NCI-H2227 treated with DMSO at 0.1 percent for 48 hours (cell line): ENCODE measurements at places on chromosomes 12 and 14.

- DNase-seq, result no peak
These were observed 334.1 kb downstream of the BCL11B start for GRCh38 chr14:98937712-98938505.

DNA sequence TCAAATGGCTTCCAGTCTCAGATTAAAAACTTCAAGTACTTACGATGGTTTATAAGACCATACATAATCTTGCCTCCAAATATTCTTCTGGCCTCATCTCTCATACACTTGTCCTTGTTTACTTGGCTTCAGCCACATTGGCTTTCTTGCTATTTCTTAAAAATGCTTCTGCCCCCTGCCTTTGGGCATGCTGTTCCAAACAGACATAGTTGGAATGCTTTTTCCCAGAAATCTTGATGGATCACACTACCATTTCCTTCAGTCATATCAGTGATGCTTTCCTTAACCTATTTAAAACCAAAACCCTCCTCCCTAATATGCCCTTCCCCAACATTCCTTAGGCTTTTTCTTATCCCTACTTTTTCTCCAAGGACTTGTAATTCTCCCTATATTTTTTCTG lies 74.4 kb upstream of the PAWR start:
- DNase-seq, result no peak

GRCh38 chr14:99524804-99525698 lies 43.8 kb downstream of the CCNK start:
- DNase-seq, result no peak

DNA sequence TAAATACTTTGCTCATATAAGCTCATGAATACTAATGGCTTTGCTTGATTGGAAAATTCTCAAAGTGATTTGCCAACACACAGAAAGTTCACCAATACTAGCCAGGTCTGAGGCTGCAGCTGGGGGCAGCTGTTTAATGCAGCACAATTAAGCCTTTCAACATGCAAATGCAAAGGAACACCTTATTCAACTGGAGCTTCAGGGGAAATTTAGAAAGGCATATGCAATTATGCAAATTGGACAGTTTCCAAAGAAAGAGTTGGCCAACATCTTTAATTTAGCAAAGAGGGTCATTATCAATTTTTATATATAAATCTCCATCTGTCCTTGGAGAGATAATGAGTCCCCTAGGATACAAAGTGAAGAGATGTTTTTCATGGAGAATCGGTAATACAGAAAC lies 40.2 kb upstream of the OTOGL start:
- no peak for DNase-seq

DNA sequence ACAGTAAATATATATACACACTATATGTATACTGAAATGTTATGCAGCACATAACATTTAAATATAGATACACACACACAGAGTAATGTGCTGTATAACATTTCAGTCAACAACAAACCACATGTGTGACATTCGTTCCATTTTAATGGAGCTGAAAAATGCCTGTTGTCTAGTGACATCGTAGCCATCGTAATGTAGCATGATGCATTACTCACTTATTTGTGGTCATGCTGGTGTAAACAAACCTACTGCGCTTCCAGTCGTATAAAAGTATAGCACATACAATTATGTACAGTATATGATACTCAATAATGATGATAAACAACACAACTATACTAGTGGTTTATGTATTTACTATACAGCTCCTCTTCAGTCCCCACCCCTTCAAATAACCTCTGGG lies 119.0 kb upstream of the SLC38A4 start:
- no peak for DNase-seq

- DNase-seq, result no peak
These were observed 80.4 kb upstream of the RAP1B start for GRCh38 chr12:68530299-68530698.

GRCh38 chr12:109264095-109264942 lies 44.8 kb downstream of the FOXN4 start:
- DNase-seq, result no peak

DNA sequence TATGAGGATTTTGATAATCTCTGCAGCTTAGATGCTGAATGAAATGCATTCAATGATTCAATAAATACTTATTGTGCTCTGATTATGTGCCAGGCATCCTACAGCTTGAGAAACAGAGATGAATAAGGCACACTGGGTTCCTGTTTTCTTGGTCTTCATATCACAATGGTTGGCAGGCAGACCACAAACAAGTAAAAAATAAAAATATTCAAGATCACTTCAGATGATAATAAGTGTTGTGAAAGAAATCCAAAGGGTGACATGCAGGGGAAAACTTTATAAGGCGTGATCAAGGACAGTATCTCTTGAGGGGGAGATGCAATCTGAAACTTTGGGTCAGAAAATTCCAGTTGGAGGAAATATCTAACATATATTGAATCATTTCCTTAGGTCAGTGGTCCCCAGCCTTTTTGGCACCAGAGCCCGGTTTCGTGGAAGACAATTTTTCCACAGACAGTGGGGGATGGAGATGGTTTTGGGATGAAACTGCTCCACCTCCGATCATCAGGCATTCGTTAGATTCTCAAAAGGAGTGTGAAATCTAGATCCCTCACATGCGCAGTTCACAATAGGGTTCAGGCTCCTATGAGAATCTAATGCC lies 73.7 kb upstream of the RAP1B start:
- no peak for DNase-seq

GRCh38 chr14:66508846-66509621 lies 1.1 kb downstream of the GPHN start:
- DNase-seq, result peak; percentile 55

- no peak for DNase-seq
These were observed 141.5 kb upstream of the FGD4 start for GRCh38 chr12:32257695-32258496.

- DNase-seq, result peak; percentile 18
These were observed 21.3 kb downstream of the TBX3 start for GRCh38 chr12:114662512-114663177.

DNA sequence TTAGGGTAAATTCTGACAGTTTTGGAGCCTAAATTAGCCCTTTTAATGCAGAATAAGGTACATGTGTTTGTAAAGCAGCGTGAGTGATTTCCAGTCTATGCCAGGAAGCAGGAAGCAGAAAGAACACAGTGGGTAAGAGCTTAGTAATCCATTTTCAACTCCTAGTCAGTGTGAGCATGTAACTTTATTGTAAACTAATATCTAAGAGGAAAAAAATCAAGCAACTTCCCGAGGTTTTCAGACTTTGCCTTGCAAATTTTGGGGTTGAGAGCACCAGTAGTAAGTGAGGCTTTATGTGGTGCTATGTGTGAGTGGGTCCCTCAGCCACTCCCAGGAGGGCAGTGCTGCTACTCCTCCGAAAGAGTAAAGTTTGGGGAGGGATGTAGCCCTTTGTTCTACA lies 2.9 kb downstream of the CIPC start:
- no peak for DNase-seq

GRCh38 chr12:75704664-75705063 lies 193.3 kb upstream of the KRR1 start:
- DNase-seq, result no peak

- DNase-seq, result no peak
These were observed 29.5 kb downstream of the ABHD12B start for GRCh38 chr14:50901361-50901760.

DNA sequence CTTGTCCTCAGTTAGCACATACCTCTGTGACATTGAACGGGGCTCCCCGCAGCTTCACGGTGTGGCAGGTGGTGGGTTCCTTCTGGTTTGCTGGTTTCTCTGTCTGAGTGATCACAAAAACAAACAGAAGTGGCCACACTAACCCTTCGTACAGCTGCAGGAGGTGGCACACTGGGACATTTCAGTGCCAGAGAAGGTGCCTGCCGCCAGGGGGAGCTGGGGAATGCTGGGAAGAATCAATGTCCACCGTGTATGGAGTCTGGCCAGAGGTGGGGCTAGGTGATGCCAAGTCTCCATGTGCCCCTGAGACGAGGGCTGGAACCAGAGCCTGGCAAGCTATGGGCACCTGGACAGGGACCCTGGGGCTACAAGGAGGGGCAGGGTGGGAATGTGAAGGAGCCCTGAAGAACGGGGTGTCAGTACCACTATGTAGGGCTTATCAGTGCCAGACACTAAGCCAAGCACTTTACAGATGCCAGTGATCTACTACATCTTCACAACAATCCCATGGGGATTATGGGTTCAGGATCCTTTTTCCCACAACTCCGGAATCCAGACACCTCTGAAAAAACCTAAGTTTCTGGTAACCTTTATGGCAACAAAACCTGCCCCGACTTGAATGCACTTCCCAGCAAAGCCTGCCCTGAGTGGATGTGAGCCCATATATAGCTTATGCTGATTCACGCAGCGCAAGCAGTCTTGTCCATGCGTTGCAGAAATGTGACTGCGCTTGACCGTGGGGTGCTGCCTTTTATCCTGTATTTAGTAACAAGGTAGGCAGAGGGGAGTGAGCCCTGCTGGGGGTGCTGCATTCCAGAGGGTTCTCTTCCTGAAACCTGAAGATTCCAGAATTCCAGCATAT lies 10.8 kb downstream of the RBM19 start:
- DNase-seq, result no peak

- no peak for DNase-seq
These were observed 93.0 kb upstream of the TMPO start for GRCh38 chr12:98422359-98422758.

DNA sequence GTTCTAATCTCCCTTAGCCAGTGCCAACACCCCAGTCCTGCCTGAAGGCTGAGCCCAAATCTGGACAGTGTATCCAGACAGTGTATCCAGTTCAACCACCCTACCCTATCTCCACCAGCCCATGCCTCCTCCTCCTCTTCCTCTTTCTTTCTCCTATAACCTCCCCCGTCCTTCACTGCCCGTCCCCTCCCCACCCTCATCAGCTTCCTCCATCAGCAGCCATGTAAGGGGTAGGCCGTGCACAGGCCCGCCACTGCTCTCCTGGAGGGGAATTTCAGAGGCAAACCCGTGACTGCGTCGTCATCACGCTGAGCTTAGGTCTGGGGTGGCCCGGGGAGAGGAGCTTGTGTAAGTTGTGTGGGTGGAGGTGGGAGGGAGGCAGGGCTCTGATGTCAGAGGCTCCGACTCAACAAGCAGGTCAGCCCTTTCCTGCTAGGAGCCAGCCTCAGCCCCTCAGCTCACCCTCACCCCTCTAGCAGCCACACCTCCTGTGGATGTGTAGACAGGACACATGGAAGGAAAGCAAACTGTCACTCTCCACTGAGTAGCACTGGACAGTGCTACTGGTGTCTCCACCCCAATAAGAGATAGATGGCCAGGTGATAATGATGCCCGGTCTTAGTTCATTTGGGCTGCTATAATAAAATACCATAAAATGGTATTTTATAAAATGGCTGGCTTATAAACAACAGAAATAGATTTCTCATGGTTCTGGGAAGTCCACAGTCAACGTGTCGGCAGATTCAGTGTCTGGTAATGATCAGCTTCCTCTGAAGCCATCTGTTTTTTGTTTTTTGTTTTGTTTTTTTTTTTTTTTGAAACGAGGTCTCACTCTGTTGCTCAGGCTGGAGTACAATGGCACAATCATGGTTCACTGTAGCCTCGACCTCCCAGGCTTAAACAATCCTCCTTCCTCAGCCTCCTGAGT lies 50.5 kb downstream of the IRF2BPL start:
- DNase-seq, result no peak

DNA sequence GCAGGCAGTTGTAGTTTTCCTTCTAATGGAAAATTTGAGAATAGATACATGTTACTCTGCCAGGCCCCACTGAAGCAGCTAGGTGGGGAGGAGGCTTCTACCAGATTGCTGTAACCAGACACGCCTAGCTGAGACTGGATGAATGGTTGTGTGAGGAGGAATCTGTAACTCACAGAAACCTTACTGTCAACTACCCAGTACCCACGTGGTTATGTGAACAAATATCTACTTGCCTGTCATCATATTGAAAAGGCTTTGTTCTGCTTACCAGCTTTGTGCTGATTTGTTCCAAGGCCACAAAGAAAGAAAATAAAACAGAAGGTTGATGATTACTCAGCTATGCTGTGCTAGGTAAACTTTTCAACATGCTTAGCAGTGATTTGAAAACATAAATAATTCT lies 167.2 kb downstream of the CAPZA3 start:
- DNase-seq, result no peak

DNA sequence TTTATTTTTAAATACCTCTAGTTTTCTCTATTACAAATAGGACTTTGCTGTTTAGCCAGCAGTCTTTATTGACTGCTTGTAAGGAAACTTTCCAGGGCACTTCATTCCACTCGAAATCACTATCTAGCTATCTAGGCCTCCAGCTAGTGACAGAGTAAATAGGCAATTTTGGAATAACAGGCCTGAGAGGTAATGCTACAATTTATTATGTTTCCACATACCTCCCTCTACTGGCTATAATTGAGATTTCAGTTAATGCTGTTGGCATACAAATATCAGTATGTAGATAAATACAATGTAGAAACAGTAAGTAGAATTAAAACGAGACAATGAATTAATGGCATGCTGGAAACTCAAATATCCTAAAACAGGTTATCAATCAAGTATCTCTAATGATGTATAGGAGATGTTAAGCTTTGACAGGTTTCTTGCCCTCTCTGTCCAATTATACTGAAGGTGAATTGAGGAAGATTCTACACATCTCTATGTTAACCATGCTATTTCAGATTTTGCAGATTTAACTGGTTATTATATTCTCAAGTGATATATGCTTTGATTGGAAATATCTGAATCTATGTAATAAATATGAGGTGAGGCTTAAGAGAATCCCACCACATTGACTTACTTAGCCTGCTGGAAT lies 7.2 kb downstream of the DTD2 start:
- no peak for DNase-seq

- no peak for DNase-seq
These were observed 246.1 kb upstream of the PDE3A start for GRCh38 chr12:20122274-20122673.

- DNase-seq, result no peak
These were observed 26.8 kb downstream of the MMP17 start for GRCh38 chr12:131854861-131855476.

GRCh38 chr12:67807814-67808213 lies 159.3 kb downstream of the DYRK2 start:
- DNase-seq, result no peak

DNA sequence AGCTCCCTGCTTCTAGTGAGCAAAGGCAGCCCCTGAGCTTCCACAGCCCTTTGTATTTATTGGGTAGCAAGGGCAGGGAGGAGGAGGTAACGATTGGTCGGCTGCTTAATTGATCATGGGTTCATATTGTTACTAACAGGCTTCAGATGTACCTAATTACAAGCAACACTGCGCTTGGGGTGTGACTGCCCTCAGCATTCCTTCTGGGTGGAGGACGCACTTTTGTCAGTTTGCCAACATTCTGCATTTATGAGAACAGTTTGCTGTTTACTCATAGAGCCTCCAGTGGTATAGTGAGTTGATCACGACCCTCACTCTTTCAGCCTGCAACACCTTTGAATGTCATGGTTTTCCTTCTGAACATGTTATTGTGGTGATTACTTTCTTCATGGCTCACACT lies 9.6 kb downstream of the TSHR start:
- DNase-seq, result no peak
